LoVo (cell line): ENCODE measurements at places on chromosomes 1 and 21.

GRCh38 chr1:220487297-220487820, 40.6 kb upstream of the MARK1 start:
- peak; percentile 45 for DNase-seq

DNA sequence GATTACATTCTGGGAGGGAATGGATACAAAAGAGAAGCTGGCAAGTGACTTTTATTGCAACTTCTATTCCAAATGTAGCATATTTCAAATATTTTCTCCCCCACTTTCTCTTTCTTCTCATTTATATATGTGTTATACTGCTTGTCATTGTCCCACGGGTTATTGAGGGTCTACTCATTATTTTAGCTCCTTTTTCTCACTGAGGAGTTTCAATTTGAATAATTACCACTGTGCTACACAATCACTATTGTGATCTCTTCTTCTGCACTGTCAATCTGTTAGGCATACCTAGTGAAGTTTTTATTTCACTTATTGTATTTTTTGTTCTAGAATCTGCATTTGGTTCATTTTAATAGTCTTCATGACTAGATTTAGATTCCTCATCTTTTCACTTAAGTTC, 339.7 kb downstream of the PTPRC start:
- DNase-seq, result no peak

DNA sequence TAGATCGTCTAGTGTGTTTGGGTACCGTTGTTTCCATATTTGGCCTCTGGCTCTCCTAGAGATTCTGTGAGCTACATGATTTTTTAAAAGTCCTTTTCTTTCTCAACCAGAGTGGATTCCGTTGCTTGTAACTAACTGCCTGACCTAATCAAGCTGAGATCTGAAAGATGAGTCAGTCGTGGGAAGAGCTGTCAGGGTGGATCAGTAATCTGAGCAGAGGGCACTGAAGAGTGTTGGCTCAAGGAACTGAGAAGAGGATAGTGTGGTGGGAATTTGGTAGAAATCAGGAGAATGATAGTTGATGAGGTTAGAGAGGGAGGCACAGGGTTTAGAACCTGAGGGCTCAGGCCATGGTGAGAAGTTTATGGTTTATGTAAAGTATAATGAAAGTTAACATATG, 52.2 kb downstream of the TRAF5 start:
- no peak for DNase-seq

DNA sequence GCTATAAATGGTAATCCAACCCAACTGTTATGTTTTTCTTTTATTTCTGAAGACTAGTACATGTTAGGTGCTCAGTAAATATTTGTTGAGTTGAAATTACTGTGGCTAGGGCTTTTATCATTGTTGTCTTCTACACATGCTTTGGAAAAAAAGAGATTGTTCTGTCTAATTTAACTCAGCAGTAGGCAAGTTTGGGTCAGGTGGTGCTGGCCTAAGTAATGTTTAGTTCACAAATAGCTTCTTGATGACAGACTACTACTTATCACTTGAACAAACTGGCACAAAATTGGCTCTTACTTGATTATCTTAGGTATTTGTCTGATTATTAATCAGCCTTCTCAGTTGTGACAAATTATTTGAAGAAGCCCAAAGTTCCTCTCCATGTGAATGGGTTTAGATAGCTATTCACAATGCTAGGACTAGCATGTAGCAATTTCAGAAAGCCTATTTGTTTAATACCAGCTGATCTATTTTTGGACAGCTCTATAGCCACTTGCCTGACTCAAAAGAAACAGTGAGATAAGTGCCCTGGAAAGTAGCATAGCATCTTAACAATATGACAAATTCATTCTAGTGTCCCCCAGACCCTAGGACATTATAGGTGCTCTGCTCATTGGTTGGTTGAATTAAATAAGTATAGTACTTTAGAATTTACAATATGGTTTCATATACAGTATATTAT, 32.6 kb downstream of the TMEM200B start:
- DNase-seq, result no peak

DNA sequence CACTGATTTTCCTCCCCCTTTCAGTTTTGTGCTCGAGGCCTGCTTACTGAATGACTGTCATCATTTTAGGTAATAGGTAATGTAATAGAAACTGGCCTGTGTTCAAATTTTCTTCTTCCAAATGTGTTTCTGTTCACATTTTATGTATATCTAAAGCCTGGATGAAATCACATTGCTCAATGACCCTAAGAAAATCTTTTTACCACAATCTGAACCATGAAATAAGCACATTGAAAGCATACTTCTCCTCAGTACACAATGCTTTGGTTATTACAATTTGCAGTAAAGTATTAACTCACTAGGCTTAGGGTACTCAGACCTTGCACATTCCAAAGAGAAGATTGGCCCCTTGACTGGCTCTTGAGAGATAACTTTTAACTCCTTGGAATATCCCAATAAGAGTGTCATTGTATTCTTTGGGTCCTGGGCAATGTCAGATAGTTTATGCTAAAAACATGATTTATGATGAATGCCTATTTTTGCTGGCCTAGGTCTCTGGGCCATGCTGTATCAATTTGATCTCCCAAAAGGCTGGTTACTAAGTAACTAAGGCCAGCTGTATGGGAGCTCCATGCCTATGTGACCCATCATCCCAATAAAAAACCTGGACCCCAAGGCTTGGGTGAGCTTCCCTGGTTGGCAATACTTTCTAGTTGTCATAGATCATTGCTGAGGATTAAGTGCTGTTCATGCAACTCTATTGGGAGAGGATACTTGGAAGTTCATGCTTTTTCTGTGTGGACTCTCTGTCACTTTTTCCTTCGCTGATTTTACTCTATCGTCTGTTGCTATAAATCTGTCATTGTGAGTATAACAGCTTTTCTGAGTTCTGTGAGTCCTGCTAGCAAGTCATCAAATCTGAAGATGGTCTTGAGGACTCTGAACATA, 293.9 kb downstream of the GRIK1 start:
- no peak for DNase-seq

DNA sequence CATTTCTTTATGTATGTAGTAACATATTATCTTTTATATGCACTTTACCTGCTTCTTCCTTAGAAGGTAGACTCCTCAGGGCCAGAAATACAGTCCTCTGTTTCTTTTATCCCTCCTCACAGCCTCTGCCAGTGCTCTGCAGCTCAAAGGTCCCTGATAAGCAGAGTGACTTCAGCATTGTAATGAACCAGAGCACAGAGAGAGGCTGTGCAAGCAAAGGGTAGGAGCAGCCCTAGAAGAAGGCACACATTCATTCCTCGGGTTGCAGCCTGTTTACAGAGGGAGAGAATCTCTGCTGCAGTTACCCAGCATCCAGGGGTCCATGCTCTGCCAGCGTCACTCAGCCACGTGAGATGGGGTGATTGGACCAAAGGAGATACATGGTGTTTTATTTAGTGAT, 101.1 kb downstream of the RHOU start:
- no peak for DNase-seq

GRCh38 chr1:32066489-32066873, 6.3 kb upstream of the TMEM39B start:
- peak; percentile 75 for DNase-seq

- DNase-seq, result no peak
Observed at GRCh38 chr1:40184193-40184592, 23.0 kb downstream of the RLF start.

GRCh38 chr1:84037758-84038611, 39.1 kb upstream of the TTLL7 start:
- DNase-seq, result no peak

DNA sequence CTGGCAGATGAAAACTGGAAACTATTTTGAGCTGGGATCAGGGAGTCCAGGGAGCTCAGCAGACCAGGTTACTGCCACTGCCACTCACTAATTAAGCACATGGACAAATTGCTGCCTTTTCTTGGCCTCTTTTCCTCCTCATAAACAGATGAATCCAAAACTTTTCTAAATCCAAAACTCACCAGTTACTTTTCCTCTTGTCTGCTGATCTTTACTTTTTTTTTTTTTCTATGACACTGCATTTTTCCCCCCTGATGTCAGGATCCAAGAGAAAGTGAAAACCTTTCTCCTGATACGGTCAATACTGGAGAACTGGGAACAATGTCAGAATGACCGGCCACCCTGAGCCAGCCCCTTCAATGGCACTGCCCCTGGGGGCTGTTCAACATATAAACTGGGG, 405.8 kb downstream of the DUSP10 start:
- no peak for DNase-seq

GRCh38 chr1:167716000-167716271, 5.8 kb upstream of the MPZL1 start:
- DNase-seq, result peak; percentile 11

DNA sequence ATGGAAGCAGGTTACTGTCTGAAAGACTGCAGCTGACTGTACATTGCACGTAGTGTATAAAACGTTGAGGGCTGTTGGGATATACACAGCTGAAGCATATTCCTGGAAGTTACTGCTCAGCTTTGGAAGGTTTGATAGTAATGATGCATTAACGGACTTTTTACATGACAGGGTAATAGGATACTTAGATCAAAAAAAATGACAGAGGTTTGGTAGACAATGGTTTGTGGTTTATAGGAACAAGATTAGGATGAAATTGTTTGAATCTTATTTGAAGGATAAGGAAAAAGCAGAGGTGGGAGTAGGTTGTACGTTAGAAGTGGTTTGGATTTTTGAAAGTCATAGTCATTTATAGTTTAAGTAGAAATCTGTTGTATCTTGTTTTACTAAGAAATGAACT, 33.0 kb downstream of the ADGRL2 start:
- no peak for DNase-seq

DNA sequence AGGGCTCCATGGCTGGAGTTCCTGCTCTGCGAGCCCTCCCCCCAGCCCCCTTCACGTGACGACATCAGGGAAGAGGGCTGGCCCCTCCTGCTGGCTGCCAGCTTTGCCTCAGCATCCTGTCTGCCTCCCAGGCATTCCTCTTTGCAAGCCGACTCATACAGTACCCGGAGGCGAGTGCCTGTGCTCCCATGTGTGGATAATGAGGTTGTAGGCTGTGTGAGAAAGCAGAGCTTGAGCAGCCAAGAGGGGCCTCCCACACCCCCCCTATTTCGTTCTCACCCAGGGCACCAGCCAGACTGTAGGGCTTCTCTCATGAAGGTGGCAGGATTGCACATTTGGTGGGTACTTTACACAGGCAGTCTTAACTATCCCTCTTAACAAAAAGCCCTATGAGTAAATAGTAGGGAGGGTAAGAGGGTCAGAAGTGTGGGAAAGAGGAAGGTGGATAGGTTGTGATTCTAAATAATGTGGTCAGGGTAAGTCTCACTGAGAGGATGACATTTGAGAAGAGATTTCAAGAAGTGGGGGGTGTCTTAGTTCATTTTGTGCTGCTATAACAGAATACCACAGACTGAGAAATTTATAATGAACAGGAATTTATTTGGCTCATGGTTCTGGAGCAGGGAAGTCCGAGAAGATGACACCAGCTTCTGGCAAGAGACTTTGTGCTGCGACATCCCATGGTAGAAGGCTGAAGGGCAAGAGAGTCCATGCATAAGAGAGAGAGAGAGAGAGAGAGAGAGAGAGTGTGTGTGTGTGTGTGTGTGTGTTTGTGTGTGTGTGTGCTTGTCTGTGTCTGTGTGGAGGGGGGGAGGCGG, 113.5 kb downstream of the OMA1 start:
- DNase-seq, result no peak

- no peak for DNase-seq
Observed at GRCh38 chr1:62093261-62093660, 101.4 kb upstream of the L1TD1 start.

- DNase-seq, result no peak
Observed at GRCh38 chr1:13224480-13225060, 1.4 kb downstream of the PRAMEF18 start.

GRCh38 chr1:227913764-227914721, 33.7 kb downstream of the WNT9A start:
- DNase-seq, result no peak

DNA sequence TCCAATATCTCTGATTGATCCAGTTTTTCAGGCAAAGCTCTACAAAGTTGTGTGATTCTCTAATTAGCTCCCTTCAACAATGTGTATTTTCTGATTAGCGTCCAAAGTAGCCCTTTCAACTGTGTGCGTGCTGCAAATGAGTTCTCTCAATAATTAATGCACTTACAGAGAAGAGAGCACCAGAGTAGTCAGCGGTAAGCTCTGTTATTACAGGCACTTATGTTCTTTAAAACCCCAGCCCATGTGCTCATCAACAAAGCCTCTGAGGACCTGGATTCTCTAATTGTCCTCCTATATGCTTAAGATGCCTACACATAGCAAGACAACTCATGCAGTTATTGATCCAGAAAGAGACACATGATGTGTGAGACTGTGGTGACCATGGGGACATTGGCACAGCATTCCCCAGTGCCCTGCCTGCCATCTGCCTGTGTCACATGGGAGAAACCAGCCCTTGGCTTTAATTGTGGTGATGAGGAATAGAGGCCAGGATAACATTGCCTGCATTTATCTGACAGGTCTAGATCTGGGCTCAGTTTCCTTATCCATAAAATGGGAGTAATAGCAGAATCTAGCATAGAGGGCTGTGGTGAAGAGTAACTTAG, 151.7 kb downstream of the PCP4 start:
- DNase-seq, result no peak

GRCh38 chr1:115283681-115284146, 54.3 kb downstream of the NGF start:
- DNase-seq, result no peak

DNA sequence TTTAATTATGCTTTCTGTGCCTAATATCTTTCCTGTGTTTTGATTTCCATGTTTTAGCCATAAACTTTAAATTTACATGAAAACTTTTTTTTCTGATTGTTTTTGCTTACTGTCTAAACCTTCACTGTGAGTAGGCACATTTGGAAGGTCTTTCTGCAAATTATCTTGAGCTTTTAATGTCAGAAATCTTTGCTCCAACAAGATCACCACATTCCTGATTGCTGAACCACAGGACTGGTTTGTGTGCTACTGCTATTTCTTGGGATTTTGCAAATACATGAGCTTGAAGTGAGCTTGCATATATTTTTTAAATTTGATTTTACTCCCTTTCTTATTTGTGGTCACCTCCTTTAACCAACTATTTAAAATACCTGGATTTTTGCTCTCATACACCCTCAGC, 61.3 kb downstream of the PTBP2 start:
- no peak for DNase-seq

- no peak for DNase-seq
Observed at GRCh38 chr1:168966217-168966616, 140.3 kb upstream of the ATP1B1 start.

DNA sequence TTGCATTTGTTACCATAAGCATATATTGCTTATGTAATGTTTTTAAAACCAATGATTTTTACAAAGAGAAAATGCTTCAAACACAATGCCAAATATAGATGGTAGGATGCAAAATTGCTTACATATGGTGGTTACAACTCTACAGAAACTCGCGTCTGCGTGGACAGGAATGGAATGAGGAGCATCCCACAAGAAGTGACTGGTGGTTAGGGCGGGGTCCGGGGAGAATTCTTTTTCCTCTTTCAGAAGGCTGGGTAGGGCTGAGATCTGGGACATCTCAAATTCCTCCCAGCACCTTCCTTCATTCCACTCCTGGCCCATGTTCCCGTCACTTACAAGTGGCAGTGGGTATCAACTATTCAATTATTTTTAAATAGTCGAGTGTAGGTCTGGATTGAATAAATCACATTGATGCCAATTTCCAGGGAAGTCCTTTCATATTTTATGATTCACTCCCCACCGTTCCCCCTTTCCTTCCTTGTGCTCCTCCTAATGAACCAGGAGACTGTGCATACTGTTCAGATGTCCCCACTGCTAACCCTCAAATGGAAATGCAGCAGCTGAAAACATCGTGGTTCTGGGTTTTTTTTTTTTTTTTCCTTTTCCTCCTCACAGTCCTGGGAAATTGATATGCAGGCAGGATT, 174.5 kb upstream of the POU3F1 start:
- DNase-seq, result peak; percentile 43
